ENCODE measurements at places on chromosomes 2 and 18.
A peak's percentile ranks its signal among the peaks of the same experiment; 100 is the strongest.

- DNase-seq, result peak; percentile 52
Measured at GRCh38 chr2:119234021-119235019, 10.7 kb downstream of the STEAP3 start.

DNA sequence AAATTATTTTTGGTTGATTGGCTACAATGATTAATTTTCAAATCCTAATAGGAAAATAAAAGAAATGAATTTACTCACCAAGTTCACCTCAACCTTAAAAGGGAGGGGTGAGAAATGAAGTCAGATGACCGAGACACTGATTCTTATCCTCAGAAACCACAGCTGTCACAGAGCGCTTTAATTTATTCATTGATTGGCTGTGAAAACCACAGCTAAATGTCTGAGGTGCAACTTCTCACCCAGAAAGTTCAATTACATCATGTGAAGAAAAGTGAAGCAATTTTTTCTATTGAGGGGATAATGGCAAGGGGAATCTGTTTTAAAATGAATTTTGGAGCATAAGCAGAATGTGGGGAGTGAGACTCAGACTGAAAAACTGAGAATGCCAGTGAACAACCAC is 128.4 kb downstream of the RNF152 start:
- DNase-seq, result no peak

GRCh38 chr18:10789180-10789579 is 263.4 kb downstream of the NAPG start:
- no peak for DNase-seq

DNA sequence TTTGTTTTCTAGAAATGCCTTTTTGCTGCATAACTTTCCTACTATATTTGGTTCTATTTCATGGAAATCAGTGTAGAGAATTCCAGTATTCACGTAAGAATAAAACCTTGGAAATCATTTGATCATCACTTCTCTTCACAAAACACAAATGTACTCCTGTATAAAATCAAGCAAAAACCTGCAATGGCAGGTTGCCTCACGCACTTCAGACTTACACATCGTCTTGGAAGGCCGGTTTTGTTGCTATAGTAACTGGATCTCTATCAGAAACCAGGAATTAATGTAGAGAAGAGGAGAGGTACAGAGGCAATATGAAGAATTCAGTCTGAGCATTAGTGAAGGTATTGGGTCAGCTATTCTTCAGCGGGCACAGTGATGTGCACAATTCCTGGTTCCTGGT is 370.7 kb upstream of the CYRIA start:
- no peak for DNase-seq

DNA sequence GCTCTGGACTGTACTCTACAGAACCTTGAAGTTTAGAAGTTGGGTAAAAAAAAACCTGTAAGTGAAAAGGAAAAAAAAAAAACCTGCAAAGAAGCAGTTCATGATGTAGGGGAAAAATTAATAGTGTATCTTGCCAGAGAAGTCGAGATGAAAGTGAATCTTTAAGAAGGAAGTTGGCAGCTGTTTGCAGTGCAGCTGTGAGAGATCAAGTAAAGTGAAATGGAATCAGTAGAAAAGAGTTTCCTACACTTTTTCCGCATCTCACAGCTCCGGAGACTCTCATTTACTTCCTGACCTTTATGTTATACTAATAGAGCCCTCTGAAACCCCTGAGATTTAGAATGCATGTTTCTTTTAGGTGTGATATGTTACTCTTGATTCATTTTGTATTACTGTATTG is 19.2 kb downstream of the RNMT start:
- DNase-seq, result no peak

GRCh38 chr2:162084536-162084935 is 10.5 kb upstream of the DPP4 start:
- DNase-seq, result no peak

DNA sequence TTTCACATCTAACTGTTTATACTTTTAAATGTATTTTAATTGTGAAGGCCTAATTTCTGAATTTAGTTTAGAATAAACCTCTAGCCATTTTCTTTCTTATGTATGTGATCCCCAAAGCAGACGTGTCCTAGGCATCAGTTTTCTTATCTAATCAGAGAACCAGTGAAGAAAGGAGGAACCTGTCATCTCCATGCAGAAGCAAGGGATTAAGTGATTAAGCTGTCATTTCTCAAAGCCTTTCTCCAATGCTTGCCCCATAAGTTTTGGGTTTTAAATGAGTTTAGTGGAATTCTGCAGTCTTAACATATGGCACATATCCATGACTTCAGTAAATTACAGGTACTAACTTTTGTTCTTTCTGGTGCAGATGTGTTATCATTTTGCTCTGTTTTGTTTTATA is 190.4 kb downstream of the PLCL1 start:
- DNase-seq, result no peak

GRCh38 chr2:228245601-228246000 is 64.1 kb upstream of the SPHKAP start:
- DNase-seq, result no peak

GRCh38 chr18:44682201-44682870 is 1.6 kb downstream of the SETBP1 start:
- DNase-seq, result no peak

- peak; percentile 75 for DNase-seq
Measured at GRCh38 chr2:61905372-61906185, at the start of gene COMMD1. TSS of gene COMMD1 (plus strand) at chr2:61905674. CDS start at chr2:61905679, 5 bp downstream.

- DNase-seq, result no peak
Measured at GRCh38 chr18:68034296-68034695, 517.8 kb upstream of the DSEL start.

DNA sequence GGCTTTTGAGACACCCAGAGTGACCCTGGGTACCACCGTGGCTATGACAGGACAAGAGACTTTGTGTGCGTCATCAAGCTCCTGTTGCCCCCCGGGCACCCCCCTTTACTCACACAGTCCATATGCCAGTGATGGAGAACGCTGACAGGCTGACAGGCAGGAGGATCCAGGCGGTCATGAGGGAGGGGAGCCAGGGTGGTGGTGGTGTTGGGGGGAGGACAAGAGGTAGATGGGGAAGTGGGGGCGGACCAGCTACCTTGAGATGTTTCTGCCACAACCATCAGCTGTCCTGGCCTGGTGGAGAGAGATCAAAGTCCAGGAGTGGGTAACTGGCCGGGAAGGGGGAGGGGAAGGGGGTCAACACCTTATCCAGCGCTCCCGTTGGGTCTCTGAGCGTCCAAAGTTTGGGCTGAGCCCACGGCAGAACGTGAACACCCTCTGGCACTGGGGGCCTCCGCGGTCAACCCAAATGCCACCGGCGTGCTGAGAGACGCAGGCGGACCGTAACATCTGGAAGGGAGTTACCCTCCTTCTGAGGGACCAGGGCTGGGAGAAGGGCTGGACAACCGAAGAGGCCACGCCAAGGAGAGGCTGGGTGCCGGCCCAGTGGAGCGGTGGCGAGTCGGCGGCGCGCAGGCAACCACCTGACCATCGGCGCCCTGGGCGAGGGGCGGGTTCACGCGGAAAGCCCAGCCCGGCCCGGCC is 575 bp downstream of the TMEM150A start:
- no peak for DNase-seq

- DNase-seq, result no peak
Measured at GRCh38 chr18:39909706-39910105, 2045.3 kb upstream of the PIK3C3 start.

DNA sequence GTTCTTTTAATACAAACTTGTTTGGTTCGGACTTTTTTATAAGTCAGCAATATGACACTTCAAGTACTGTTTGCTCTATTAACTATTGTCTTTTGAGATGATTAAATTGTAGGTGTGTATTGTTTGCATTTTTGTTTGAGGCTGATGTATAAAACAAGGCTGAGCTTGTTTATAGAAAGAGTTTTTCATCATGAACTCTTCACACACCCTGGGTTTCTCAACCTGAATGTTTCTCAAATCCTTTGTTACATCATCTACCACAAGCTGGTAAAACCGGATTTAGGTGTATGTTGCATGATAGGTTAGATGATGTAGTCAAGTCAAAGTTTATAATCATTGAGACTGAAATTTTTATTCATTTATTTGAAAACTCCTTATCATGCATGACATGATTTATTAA is 335.2 kb upstream of the LRATD1 start:
- DNase-seq, result no peak

- no peak for DNase-seq
Measured at GRCh38 chr2:15408759-15409158, 152.4 kb downstream of the NBAS start.

DNA sequence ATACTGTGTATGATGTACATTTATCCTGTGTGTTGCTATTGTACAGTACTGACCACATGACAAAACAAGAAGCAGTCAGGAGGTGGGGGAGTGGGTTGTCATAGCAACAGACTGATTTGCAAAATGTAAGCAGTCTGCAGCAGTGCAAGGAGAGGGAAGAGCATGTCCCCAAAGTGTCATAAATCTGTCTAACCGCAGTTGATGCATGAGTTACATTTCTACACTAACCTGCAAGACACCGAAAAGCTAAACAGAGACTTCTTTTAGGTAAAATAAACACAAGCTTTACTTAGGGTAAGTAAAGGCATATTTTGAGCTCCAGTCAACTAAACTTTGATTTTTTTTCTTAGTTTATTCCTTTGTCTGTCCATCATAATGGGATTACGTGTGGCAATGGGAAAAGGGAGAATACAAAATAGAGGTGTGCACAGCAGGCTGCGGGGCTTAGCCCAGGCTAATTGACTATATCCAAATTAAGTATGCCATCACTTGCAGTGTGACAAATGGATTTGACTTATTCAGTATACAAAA is 134.5 kb downstream of the MEIS1 start:
- peak; percentile 21 for DNase-seq

DNA sequence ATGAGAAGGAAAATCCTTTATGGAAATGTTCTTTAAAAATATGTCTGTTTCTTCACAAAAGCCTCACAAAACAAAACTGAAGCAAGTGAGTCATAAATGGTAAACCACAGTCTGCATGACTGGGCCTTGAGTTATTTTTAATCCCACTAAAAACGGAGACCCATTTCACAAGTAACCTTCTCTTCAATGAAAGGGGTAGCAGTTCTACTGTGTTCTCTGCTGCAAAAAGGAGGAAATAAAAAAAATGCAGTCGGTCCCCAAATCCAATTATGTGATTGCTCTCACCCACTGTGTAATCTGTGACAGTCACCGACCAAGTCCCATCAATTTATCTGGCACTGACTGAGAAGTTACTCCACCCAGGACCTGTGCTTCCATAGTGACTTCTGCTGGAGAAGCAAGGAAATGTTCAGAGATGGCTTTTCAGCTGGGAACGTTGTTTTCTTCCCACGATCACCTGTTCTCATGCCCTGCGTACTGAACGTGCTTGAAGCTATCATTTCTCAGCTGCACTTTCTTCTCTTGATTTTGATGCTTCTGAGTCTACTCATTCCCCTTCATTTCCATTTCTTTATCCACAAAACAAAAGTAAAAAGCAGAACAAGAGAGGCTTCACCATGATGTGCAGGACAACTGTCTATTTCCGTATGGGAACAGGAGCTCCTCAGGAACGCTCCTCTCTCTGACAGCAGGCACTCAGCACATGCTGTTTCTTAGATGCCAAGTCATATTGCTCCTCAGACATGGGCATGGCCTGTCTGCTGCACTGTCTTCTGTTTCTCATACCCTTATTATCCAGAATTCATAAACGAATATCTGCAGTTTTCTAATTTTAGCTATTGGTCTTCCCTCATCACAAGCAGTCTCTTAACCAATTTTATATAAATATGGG is 80.0 kb upstream of the TMEM200C start:
- no peak for DNase-seq

DNA sequence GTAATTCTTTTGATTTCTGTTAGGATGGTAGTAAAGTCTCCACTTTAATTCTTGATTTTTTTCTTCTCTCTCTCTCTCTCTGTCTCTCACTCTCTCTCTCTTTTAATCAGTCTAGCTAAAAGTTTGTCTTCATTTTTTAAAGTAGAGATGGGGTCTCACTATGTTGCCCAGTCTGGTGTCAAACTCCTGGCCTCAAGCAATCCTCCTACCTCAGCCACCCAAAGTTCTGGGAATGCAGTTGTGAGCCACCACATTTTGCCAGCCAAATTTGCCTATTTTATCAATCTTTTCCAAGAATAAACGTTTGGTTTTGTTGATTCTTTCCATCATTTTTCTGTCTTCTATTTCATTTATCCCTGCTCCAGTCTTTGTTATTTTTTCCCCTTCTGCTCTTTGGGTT is 23.9 kb upstream of the ACOXL start:
- DNase-seq, result no peak

GRCh38 chr2:18610651-18611050 is 21.3 kb upstream of the NT5C1B start:
- DNase-seq, result no peak

DNA sequence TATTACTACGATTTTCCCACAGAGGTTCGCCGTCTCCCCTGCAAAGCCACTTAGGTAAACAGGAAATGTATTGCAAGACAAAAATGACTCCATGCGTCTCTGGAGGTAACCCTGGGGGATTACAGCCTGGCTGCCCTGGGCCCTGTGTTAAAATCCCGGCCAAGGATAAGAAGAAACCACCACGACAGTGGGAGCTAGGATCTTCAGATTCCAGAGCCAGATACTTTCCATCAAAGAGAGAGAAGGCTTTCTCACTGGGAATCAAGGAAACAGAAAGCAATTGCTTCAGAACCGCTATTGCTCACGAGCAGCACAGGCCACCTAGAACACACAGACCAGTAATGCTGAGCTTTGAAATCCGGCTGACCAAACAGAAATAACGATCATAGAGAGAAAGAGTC is 97.9 kb upstream of the ZNF516 start:
- DNase-seq, result no peak

DNA sequence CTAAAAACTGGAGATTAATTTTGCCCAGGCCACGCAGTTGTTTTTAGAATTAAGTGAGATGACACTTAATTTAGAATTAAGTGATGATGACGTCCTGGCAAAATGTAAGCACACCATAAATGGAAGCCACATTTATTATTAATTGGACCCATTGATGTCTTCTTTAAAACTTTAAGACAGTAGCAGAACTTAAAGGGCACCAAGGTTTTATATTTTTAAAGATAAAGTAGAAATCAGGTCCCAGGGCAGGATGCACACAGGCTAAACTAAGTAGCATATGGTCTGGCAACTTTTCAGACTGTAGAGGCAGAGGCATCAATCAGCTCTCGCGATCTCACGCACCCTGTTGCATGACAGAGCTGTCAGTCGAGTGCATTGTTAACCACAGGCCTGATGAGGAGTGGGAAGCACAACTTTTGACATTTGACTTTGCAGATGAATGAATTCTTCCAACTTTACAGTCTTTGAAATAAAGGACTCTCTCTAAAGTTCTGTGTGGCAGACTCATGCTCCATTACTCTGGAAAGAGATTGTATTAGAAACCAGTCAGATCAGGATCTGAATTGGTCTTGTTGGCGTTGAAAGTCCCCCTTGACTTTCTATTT is 232.4 kb downstream of the CD226 start:
- DNase-seq, result no peak

DNA sequence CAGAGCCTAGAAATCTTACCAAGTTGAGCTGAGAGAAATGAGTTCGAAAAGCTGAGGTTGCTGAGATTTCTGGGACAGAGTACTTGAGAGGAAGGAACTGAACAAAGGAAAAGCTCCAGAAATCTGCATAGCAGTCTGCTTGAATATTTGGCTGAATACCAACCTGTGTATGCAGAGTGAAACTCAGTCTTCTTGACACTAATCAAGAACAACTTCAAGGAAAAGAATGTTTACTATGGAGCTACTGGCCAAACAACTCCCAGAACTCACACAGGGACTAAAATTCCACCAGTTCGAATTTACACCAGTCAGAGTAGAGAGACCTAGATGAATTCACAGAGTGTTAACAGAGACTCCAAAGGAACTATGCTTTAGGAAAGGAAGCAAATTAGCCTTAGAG is 66.5 kb downstream of the USP37 start:
- no peak for DNase-seq

Measured in endothelial cell (in vitro differentiated cells).